Activated T-helper 1 cell treated with anti-CD3 and anti-CD28 coated beads, Interleukin-2, amount 50 U/mL, for 16 hours (primary cell): ENCODE measurements at places on chromosomes 5 and 9.

GRCh38 chr9:127991017-127991756 is 10.4 kb upstream of the EEIG1 start:
- no peak for DNase-seq

DNA sequence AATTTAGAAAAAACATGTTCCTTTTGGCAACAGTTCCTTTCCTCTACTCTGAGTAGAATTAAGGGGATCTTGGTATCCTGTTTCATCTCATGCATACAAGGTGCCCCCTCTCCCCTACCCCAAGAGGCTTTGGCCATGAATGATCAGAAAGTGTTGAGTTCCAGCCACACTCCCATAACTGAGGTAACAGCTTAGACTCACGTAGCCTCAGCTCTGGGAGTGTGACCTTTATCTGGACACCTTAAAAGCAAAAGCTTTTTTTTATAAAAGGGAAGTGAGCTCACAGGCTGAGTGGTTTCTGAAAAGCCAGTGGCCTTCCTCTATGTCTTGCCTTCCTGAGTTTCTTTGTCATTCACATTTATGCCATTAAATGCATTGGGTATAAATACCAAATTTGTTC is 900 bp upstream of the HAVCR2 start:
- DNase-seq = no peak

GRCh38 chr5:40675396-40676133 is 4.2 kb upstream of the PTGER4 start:
- DNase-seq = no peak

DNA sequence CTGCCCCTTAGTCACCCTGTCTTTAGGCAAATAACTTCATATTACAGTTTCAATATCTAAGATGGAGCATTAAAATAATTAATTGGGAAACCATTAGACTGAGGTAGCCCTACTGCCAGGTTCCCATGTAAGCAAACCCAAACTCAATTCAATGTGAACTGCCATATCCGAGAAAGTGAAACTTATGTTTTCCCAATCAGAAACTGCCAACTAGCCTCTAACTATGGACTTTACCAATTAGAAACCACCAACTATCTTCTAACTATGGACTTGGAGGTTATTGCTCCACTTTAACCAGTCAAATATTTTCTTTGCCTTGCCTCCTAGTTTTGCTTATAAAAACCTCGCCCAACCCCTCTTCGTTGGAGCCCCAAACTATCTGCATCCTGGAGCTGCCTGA is 218.5 kb downstream of the ENC1 start:
- no peak for DNase-seq

DNA sequence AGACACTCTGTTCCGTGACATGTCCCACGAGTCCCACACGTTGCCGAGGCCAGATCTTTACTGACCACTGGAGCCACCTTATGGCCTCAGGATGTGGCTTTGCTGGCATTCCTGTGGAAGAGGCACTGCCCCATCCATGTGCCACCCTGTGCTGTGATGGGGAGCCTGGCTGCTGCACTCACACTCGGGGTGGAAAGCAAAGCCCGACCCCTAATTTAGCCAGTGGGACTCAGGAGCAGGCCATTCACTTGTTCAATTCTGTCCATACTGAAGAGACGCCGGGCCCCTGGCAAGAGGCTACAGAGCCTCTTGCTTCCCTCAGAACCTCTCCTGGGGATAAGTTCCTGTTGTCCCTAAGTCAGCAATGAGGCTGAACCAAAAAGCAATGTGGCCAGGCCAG is 18.6 kb upstream of the CEP72 start:
- DNase-seq = no peak

GRCh38 chr9:35954942-35955546 is 2.9 kb downstream of the OR2S2 start:
- DNase-seq = no peak

GRCh38 chr9:28086881-28087280 is 513.6 kb upstream of the C9orf72 start:
- DNase-seq = no peak

DNA sequence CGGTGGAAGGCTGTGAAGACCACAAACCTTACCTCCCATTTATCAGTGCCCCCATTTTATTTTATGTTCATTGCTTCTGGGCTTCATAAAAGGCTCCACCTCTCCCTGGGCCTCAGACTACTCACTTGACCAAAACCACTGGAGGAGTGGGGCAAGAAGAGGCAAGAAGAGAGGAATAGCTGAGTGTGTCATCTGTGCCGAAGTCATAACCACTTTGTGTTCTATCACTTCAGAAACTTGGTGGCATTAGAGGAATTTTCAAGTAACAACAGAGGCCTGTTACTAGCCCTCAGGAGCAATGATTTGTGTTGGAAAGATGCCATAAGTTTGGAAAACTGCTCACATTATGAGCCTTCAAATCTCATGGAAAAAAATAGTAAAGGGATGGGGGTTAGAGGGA is 88.7 kb upstream of the PIK3R1 start:
- DNase-seq = no peak

GRCh38 chr5:54883374-54884194 is 101.8 kb downstream of the ESM1 start:
- no peak for DNase-seq

DNA sequence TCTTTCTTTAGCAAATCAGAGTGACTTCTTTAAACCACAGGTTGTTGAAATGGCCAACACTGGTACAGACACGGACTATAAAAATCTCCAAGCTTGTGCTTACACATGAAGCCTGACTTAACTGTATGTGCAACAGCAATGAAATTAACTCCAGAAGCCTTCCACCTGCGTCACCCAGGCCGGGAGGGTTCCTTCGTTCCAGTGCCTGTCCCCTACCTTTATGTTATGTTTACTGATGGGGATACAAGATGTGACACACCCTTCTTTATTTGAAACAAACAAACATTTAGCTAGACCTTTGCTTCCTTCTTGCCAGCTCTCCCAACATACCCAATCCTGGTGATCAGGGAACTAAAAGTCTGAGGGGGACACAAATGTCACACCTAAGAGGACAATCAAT is 66.0 kb downstream of the GOLPH3 start:
- DNase-seq = no peak

GRCh38 chr5:62974623-62975022 is 396.0 kb downstream of the LRRC70 start:
- no peak for DNase-seq

DNA sequence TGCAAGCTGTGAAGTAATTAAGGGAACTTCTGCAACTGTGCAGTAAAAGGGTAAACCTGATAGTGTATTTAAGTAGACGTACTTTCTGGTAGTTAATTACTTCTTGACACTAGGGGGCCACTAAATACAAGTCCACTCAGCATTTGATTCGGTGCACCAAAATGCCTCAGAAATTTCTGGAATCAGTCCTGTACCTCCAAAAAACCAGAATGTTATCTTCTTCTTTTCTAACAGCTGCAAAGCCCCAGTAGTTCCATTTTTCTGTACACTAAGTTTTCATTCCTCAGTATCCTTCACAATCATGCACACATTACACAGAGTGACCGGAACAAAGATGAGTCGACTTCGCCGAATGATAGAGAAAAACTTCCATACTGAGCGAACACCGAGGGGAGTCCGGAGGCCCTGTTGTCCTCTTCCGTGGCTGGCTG is 484 bp downstream of the GFM2 start:
- DNase-seq = no peak

- DNase-seq = no peak
These were observed 9.0 kb downstream of the LPAR1 start for GRCh38 chr9:111029260-111029659.

- no peak for DNase-seq
These were observed 169.9 kb downstream of the SLC28A3 start for GRCh38 chr9:84170521-84171141.

DNA sequence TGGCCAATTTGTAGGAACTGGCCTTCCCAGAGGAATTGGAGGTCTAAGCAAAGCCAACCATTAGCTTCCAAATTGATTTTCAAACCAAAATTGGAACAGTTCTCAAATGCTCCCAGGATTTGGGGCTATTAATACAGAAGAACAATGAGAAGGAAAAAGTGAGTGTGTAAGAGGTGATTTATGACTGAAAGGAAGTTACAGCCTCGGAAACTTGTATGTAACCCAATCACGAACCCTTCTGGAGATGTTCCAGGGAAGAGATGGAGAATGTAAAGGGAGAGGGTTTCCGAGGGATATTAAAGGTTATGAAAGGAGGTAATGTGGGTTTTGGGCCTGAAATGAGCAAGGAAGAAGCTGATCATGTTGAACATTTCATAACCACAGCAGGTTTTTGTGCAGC is 93.2 kb upstream of the CXCL14 start:
- no peak for DNase-seq

GRCh38 chr9:87278971-87279733 is 218.5 kb upstream of the DAPK1 start:
- DNase-seq = no peak

- no peak for DNase-seq
These were observed 119.2 kb downstream of the FGF18 start for GRCh38 chr5:171538681-171539080.

DNA sequence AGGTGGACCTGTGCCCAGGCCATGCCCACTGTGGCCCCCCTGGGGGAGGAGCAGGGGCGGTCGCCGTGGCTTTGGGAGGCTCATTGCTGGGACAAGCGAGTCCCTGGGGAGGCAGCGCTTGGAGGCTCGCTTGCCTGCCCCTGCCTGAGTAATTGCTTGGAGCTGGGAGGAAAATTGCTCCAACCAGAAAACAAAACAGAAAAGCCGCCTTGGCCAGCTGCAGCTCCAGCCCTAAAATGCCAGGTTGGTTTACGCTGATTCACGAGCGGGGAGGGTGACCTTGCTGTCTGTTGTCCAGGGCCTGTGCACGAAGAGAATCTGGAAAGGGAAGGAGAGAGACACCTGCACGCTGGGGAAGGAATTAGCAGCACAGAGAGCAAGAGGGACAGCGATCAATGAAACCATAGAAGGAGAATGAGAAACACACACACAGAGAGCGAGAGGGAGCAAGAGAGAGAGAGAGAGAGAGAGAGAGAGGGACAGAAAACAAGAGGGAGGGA is 25.3 kb downstream of the NTNG2 start:
- no peak for DNase-seq

DNA sequence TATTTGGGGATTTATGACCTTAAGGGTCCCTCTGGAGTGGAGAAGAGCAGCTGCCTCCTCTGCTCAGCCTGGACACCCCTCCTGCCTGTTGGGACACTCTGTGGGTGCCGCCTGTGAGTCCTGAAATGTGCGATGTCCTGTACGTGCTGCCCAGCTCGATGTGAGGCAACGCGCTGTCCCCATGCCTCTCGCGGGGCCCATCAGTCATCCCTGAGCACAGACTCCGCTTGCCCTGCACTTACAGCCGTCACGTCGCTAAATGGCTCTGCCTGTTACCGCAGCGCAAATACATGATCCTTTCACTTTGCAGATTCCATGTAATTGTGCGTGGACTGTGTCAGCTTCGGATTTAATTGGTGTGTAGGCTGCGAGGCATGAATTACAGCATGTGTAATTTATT is 27.1 kb downstream of the IRX4 start:
- DNase-seq = no peak

DNA sequence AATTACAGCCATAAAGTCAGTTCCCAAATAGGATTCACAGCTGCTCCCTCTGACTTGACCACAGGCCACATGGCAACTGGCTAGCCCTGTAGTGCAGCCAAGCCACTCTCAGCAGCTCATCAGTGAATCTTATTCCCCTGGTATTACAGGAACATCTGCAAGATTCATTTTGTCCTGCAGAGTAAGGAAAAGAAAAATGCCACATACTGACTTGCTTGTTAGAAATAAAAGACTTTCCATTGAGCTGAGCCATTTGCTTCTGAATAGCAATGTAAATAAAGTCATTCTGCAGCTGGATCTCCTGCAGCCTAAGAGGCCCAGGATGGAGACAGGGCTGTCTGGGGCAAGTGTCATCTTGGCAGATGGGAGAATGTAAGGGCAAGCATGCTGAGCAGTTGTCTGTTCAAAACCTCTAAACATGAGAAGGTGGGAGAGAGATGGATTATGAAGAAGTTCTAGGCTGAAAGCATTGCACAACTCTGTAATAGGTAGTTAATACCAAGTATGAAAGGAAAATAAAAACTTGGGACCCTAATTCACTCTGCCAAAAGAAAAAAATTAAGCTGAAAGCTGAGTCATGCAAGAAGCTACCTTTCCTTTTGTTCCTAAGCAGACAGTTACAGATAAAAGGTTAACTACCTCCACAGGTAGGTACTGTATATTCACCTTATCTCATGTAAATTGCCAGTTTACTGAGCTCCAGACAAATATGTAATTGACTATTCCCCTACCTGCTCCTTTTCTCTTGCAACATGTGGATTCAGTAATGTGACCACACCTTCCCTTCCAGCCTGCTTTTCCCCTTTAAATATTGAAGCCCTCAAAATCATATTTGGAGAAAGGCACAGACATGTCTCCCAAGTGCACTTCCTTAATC is 244.4 kb upstream of the RAI14 start:
- no peak for DNase-seq

- DNase-seq = no peak
These were observed 6.5 kb downstream of the OGN start for GRCh38 chr9:92397853-92398252.

DNA sequence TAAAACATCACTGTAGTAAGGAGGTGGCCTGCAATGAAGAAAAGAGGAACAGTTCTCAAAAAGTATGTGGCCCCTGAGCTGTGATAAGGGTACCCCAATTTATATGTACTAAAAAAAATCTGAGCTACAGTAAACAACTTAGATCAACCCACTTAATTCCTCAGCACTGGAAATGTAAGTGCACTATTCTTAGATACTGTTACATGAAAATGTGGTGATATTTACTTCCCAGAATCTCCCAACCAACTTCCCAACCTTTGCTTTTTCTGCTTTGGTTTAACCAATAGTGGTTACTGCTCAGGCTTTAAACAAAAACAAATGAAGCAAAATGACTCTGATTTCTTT is 114.8 kb downstream of the SEMA5A start:
- no peak for DNase-seq

GRCh38 chr9:10661994-10662393 is 49.2 kb upstream of the PTPRD start:
- DNase-seq = no peak

DNA sequence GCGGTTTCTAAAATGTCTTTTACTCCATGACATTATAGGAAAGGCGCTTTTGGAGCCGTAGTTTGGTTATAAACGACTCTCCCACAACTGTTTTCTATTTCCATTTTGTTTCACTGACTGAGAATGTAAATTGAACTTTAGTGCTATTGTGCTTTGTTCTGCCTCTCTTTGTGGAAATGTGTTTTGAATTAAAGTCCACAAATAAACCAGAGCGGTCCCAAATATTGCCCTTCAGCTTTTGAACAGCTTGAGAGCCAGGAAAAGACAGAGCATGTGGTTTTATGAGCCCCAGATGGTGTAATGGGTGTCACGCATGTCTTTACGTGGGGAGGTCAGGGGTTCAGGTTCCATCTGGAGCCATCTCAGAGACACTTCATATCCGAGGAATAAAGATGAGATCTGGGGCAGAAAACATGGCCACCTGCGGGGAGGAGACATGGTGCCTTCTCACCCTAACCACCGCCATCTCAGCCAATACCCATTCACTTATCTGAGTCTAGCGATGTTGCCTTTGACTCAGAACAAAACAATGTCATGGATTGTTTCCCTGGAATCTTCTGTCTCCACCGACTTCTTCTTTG is 42.5 kb upstream of the ROR2 start:
- DNase-seq = no peak

DNA sequence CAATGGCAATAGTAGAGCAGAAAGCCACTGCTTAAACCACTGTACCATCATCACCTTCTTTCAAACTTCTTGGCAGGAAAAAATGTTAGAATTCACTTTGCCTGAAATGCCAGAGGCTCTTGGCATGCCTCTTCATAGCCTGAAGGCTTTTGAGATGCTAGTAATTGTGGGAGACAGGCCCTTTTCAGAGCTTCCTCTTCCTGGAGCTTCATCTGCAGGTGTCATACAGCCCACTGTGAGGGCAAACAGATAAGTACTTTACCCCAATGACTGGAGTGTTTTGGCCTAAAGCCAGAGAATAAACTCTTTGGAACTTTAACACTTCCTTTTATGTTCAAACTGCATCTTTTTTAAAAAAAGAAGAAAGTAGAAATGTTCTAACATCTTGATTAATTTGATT is 81.3 kb upstream of the TMEM171 start:
- no peak for DNase-seq
